ENCODE measurements at places on chromosomes 3 and 15. TPM values are rescaled to one million over a fixed set of nuclear protein-coding genes. Genes with fewer than 3 reads are reported as not detected.

DNA sequence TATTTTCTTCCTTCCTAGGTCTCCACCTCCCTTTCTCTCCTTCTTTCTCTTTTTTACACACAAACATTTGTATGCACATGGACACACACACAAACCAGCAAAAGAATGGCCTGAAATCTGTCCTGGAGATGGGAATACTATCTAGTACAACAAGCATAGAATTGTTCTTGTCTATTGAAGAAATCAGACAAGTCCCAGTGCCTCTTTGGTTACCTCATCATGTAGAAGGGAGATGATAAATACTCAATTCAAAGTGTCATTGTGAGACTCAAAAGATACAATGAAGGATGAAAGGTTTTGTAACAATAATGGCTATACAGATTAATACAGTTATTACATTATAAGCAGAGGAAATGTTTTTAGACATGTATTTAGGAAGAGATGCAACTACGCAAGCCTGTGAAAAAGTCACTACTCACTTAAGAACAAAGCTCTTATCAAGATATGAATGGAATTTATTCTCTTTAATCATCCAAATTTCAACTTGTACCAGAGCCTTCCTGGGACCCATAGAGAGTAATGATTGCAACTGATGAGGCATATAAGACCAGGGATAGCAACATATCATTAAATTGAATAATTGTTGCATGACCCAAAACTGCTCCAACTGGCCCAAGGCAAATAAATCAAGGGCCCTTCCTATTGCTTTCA lies 43.2 kb downstream of the P3H2 start:
- H3K27ac ChIP-seq, result no peak overlapping the region
- no peak overlapping the region for H3K4me3 ChIP-seq
- H3K4me1 ChIP-seq, result no peaks in the 10 kb centered on the region
- DNase-seq, result no peak

HHLA2 gene
- 0.22 TPM for total RNA-seq

- H3K36me3 ChIP-seq, result no peaks in the 10 kb centered on the region
- DNase-seq, result no peak
- no peaks in the 10 kb centered on the region for H3K27me3 ChIP-seq
- H3K27ac ChIP-seq, result no peak overlapping the region
- H3K4me3 ChIP-seq, result peak overlapping the region; percentile 81
These were observed 32.0 kb downstream of the FOXL2 start for GRCh38 chr3:138914870-138915502.

TP63 gene
- total RNA-seq, result 0.15 TPM

GRCh38 chr3:181917027-181917426 lies 205.3 kb downstream of the SOX2 start:
- no peaks in the 10 kb centered on the region for H3K36me3 ChIP-seq
- no peak overlapping the region for H3K27ac ChIP-seq
- no peaks in the 10 kb centered on the region for H3K4me1 ChIP-seq
- DNase-seq, result no peak
- no peaks in the 10 kb centered on the region for H3K27me3 ChIP-seq

DNA sequence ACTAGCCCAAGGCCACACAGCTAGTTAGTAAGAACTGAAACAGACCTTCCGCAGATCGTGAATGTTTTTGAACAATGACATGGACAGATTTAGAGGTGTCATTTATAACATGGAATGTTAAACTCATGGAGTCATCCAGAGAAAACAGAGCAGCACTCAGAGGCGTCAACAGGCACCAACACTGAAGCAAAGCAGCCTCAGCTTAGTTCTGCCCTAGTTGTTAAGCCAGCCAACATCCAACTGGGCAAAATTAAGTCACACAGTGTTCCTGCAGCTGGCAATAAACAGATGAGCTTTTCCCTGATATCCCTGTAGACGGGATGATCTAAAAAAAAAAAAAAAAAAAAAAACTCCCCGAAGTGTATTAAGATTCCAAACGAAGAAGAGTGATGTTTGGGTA lies 13.6 kb downstream of the DCLK3 start:
- H3K27me3 ChIP-seq, result peaks cover 7% of the 10 kb centered on the region
- H3K36me3 ChIP-seq, result no peaks in the 10 kb centered on the region
- no peak overlapping the region for H3K27ac ChIP-seq
- H3K4me1 ChIP-seq, result no peaks in the 10 kb centered on the region
- DNase-seq, result no peak
- no peak overlapping the region for H3K4me3 ChIP-seq

- H3K4me3 ChIP-seq, result no peak overlapping the region
- no peak for DNase-seq
- no peaks in the 10 kb centered on the region for H3K27me3 ChIP-seq
- no peaks in the 10 kb centered on the region for H3K4me1 ChIP-seq
- H3K36me3 ChIP-seq, result no peaks in the 10 kb centered on the region
- no peak overlapping the region for H3K27ac ChIP-seq
These were observed 275.8 kb upstream of the RBMS3 start for GRCh38 chr3:29004885-29005599.

DNA sequence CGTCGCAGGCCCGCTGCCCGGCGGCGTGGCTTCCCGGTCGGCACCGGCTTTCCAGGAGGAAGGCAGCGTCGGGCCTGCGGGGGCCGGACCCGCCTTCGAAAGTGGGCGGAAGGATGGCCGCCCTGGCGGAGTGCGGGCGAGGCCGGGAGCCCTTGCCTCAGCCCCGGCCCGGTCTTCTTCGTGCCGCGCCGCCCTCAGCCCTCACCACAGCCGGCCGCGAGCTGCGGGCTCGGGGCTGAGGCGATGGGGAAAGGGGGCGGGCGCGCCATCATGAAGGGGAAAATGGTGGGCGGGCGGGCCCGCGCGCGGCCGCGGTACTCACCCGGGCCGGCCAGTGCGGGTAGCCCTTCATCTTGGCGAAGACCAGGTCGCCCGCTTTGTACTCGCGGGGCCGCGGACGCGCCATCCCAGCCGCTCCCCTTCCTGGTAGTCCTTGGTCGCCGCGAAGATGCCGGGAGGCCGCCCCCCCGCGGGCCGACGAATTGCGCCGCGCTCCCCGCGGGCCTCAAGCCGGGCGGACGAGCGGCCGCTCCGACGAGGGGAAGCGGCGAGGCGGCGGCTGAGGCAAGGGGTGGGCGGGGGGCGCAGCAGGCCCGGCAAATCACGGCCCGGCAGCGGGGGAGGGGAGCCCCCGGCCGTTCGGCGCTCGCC lies 489 bp downstream of the HDGFL3 start:
- no peak overlapping the region for H3K4me3 ChIP-seq
- H3K27ac ChIP-seq, result no peak overlapping the region
- peaks cover 3% of the 10 kb centered on the region for H3K36me3 ChIP-seq
- peaks cover 3% of the 10 kb centered on the region for H3K4me1 ChIP-seq
- peak; percentile 9 for DNase-seq
- H3K27me3 ChIP-seq, result peaks cover 25% of the 10 kb centered on the region

GRCh38 chr3:143139762-143140161 lies 20.2 kb downstream of the CHST2 start:
- no peak overlapping the region for H3K4me3 ChIP-seq
- no peaks in the 10 kb centered on the region for H3K27me3 ChIP-seq
- peaks cover 5% of the 10 kb centered on the region for H3K4me1 ChIP-seq
- no peak for DNase-seq

DNA sequence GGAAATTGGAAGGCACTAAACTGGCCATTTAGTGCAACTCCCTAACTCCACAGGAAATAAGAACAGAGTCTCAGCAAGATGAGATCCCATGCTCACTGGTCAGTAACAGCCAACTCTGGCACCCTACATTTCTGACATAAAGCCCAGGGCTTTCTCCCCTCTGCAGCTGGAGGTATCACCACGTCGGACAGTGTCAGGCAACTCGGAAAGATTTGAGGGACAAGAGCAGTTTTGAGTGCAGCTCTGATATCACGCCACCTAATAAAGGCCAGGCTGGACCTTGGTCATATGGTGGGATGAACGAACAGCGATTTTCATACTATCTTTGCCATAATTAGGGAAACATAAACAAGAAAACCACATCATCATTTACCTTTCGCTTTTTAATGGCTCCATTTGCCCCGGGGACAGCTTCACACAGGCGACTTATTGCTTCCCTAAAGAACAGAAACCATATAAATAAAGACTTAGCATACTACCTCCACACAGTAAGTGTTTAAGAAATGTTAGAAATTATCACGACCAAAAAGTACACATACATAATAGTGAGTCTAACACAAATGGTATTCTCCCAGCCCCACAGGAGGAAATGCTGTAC lies 12.5 kb downstream of the EID1 start:
- H3K4me1 ChIP-seq, result no peaks in the 10 kb centered on the region
- no peaks in the 10 kb centered on the region for H3K36me3 ChIP-seq
- no peak overlapping the region for H3K4me3 ChIP-seq
- no peak for DNase-seq

GRCh38 chr3:111999484-112000324 lies 982 bp downstream of the TAGLN3 start:
- H3K4me3 ChIP-seq, result peak overlapping the region; percentile 64
- H3K27ac ChIP-seq, result no peak overlapping the region
- no peaks in the 10 kb centered on the region for H3K36me3 ChIP-seq

GRCh38 chr15:64501396-64501715 lies 41.0 kb downstream of the ZNF609 start:
- peaks cover 27% of the 10 kb centered on the region for H3K36me3 ChIP-seq
- peaks cover 79% of the 10 kb centered on the region for H3K4me1 ChIP-seq

- H3K36me3 ChIP-seq, result no peaks in the 10 kb centered on the region
- no peaks in the 10 kb centered on the region for H3K4me1 ChIP-seq
- no peak overlapping the region for H3K27ac ChIP-seq
- no peaks in the 10 kb centered on the region for H3K27me3 ChIP-seq
- no peak for DNase-seq
- H3K4me3 ChIP-seq, result no peak overlapping the region
These were observed 26.5 kb downstream of the NEO1 start for GRCh38 chr15:73078722-73079121.

DNA sequence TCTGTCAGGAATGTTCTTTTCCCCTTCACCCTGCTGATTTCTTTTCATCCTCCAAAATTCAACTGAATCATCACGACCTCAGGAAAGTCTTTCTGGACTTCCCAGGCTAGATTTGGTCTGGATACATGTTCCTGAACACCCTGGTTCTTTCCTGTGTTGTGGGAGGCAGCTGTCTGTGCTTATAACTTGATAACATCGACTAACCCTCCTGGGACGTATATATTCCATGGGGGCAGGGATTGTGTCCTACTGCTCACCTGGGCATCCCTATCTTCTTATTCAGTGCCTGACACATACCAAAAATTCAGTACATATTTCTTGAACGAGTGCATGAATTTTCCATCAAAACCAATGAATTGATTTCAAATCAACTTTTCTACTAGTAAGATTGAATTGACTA lies 47.6 kb upstream of the MEF2A start:
- no peak overlapping the region for H3K27ac ChIP-seq
- H3K4me3 ChIP-seq, result no peak overlapping the region
- no peaks in the 10 kb centered on the region for H3K27me3 ChIP-seq
- H3K4me1 ChIP-seq, result peaks cover 6% of the 10 kb centered on the region
- H3K36me3 ChIP-seq, result no peaks in the 10 kb centered on the region

GRCh38 chr3:95707268-95707667 lies 1107.1 kb upstream of the EPHA6 start:
- H3K27ac ChIP-seq, result no peak overlapping the region
- H3K4me1 ChIP-seq, result peaks cover 2% of the 10 kb centered on the region
- no peak overlapping the region for H3K4me3 ChIP-seq
- H3K36me3 ChIP-seq, result no peaks in the 10 kb centered on the region
- no peaks in the 10 kb centered on the region for H3K27me3 ChIP-seq

DNA sequence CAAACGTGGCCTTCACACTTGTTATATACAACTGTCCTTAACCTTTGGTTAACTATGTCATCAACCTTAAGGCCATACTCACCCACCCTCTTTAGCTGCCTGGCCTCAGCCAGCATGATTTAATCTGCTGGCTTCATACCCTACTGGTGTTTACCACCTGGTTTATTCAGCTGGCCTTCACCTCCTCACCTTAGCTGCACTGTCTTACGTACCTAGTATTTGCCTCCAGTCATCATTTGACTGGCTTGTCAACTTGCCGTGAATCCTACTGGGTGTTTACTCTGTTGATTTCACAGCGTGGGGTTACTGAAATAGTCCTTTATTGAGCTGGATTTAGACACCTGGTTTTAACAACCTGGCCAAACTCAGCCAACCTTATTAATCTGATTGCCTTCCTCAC lies 102.8 kb downstream of the IL12A start:
- DNase-seq, result no peak
- no peaks in the 10 kb centered on the region for H3K27me3 ChIP-seq
- no peak overlapping the region for H3K4me3 ChIP-seq
- no peaks in the 10 kb centered on the region for H3K4me1 ChIP-seq

DNA sequence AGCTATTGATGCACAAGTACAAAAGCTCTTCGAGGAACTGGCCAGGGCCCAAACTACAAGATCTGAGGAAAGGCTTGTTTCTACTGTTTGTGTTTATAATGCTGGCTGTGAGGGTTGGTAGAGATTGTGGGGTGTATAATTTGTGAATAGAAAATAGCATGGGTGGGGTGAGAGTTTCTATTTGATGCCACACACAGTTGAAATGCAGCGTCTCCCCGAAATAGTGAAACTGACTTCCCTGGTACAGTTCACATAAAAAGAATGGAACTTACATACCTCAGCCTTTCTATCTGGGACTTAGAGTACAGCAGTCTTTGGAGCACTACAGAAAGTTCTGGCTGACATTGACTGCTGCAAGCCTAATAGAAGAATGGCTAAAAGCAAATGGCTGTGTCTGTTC lies 91.3 kb downstream of the DTWD1 start:
- DNase-seq, result no peak
- H3K4me3 ChIP-seq, result no peak overlapping the region
- H3K27ac ChIP-seq, result no peak overlapping the region

BDH1 gene
- total RNA-seq, result 70.7 TPM

ADAMTS17 gene
- total RNA-seq, result 0.81 TPM

DNA sequence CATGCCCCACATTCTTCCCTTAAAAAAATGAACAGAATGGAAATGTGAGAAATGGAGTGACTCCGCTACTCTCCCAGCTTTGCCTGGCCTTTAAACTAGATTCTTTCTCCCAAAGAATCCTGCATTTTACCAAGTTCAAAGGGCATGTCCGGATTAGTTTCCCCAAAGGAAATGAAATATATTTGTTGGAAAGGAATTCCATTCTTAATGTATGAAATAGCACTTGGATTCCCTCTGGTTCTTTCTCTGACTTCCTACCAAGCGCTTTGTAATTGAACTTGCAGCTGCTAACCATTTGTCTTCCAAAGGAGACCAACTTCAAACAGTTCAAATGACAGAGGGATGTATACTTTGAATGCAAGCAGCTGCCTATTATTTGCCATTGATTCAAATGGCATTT lies 18.9 kb downstream of the MAP2K1 start:
- H3K27ac ChIP-seq, result no peak overlapping the region
- DNase-seq, result no peak
- peaks cover 5% of the 10 kb centered on the region for H3K36me3 ChIP-seq

RARB gene
- total RNA-seq, result not detected

- H3K4me3 ChIP-seq, result no peak overlapping the region
- DNase-seq, result peak; percentile 45
- peaks cover 36% of the 10 kb centered on the region for H3K36me3 ChIP-seq
- H3K4me1 ChIP-seq, result peaks cover 20% of the 10 kb centered on the region
These were observed 5.3 kb downstream of the TUBGCP4 start for GRCh38 chr15:43376017-43376705.

RYR3 gene
- not detected for total RNA-seq

ROBO2 gene
- total RNA-seq, result not detected

GRCh38 chr3:173902871-173903270 lies 505.3 kb downstream of the NLGN1 start:
- no peaks in the 10 kb centered on the region for H3K36me3 ChIP-seq
- H3K4me1 ChIP-seq, result no peaks in the 10 kb centered on the region
- no peaks in the 10 kb centered on the region for H3K27me3 ChIP-seq

Data from activated naive CD4-positive, alpha-beta T cell treated with anti-CD3 and anti-CD28 coated beads for 36 hours (primary cell).